ENCODE measurements at places on chromosomes 7 and 10.

DNA sequence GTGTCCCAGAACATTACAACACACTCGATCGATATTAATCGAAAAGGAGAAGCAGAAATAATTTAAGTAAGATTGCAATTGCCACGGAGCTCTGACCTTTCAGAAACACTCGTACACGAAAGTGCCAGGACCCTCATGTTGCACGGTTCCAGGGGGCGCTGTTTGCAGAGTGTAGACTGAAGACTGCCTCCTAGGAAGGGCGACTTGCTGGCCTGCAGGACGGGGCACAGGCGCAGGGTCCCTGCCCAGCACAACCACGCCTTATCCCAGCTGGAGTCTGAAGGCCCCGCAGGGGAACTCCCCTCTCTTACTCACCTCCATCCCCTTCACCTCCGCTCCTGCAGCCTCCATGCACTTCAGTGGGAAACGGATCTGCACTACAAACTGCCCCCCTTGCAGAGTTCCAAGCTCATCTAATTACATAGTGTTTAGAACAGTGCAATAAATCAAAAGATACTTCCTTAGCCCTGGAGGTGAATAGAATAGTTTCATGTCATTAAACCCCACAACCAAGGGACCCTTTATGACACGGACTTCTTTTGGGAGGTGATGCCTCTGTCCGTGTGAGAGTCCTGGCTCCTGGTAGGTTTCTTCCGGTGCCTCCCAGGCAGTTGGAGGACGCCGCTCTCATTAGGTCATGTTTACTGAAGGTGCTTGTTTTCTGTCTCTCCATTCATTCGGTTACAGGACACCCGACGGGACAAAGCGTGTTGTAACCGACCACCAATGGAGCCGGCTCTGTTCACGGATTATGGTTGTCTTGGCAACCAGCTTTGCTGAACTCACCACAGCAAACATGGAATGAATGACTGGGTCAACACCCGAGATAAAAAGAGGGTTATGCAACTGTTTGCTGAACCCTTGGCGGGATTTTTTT is 262.2 kb downstream of the BAMBI start:
- DNase-seq: no peak

DNA sequence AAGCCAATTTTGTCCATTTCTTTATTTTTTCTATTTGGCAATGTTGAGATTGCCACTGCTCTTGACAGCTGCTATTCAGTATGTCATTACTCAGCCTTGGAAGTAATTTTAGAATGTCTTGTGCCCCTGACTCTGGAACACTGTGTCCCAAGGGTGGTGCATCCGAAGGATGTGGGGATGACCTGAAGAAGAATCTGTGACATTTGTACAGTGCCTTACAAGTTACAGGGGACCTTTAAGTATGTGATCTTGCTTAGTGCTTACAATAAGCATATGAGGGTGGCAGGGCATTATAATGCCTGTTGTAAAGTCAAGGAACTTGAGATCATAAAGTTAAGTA is 239.5 kb downstream of the REEP3 start:
- no peak for DNase-seq

DNA sequence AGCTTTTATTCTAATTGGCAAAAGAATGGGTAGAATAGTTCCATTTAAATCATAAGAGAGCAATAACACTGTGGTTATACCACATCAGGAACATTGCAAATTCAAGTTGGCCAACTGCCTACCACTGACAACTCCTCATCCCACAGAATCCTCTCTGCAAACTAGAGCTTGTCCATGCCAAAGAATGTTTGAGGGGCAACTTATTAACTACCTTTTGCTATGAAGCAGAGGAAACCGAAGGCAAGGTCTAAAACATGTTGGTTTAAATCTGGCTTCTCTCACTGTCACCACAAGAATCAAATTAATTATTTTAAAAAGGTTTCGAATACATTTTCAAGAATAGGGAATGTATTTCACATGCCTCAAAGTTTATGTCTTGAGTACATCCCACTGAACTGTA is 36.0 kb downstream of the RHOBTB1 start:
- no peak for DNase-seq

GRCh38 chr7:144787127-144787526 is 48.7 kb downstream of the TPK1 start:
- no peak for DNase-seq

DNA sequence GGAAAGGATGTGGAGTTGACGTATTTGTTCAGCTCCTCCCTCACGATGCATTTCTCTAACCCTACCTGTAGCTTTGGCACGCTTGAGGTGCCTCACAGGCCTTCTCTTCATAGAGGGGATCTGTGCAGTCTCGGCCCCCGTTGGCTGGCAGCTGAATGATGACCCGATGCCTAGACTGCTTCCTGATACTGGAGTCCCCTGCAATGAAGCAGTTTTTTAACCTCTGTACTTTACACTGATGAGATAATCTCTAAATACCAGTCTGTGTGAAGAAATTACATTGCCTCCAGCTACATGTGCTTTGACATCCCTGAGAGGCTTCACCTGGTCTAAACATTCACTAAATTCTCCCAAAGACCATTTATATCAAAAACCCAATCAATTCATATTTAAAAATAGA is 370.1 kb downstream of the THSD7A start:
- DNase-seq: no peak

DNA sequence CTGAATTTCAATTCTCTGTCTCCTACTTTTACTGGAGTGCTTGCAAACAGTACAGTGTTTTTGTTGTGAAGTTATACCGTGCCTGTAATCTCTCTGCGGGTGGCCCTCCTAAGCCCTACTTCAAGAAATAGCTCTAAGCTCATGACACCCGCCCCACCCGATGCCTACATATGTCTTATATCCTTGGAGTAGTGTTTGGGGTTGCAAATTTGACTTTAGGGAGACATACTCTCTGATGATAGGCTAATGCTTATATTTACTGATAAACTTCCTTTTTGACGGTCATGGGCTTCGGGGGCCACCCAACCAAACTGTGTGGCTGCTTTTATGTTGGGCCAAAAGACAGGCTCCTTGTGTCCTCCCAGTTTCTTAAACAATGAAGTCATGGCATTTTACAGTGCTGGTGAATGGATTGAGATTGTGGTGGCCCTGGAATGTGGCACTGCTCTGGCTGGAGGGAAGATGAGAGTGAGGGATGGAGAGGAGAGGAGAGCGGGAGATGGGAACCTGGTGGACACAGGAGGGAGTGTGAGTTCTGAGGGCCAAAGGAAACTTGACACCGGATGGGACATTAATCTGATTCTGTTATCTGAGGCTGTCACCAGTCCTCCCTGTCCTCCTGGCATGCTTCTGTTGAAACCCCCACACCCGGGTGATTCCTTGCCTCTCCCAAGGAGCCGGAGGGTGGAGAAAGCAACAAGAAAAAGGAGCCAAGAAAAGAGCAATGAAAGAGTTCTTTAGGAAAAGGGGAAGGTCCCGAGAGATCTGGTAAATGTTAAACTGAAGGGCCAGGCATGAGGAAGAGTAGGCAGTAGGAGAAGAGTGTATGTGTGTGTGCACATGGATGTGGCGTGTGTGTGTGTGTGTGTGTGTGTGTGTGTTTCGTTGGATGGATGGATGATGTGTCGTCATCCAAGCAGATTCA is 113.3 kb downstream of the TCF7L2 start:
- DNase-seq: no peak

GRCh38 chr7:289756-290553 is at the start of gene FOXL3:
Gene FOXL3, plus strand, starts transcription at chr7:290170. Its CDS starts 0 bp downstream, at chr7:290170.
- DNase-seq: no peak

GRCh38 chr10:10798102-10798863 is 219.4 kb upstream of the CELF2 start:
- no peak for DNase-seq

- no peak for DNase-seq
These were observed 388 bp downstream of the ECD start for GRCh38 chr10:73167458-73167782.

DNA sequence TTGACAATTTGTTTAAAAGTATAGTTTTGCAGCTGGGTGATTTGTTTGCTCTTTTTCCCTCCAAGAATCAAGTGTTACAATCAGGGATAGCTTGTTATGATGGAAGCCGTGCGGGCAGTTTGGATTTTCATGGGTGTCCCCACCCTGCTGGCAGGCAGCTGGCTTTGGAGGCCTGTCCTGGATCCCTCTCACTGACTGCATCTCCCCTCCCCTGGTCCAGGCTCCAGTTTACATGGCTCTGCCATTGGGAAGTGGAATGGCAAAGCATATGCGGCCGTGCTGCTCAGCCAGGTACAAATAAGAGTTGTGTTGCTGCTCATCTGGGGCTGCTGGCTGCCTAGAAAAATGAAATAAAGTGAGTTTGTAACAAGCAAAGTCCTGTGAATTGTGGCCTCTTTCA is 76.0 kb downstream of the CXCL12 start:
- DNase-seq: no peak

- DNase-seq: no peak
These were observed 25.1 kb downstream of the TBXAS1 start for GRCh38 chr7:139854124-139854511.

DNA sequence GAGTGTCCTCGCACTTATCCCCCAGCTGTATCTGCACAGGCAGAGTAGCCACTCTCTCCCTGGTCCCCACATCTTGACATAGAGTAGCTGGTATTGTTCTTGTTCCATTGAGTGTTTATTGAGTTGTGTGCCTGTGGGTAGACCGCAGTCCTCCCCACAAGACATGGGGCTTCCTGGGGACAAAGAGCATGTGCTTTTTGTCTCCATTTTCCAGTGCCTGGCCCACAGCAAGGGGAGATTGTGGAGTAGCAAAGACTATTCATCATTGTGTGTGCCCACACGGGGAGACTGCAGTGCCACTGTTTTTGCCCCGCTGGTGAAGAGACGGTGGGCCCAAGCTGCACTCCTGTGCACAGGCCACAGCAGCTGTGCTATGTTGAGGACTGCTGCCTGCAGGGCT is 63.5 kb downstream of the FRMPD2 start:
- DNase-seq: no peak

GRCh38 chr7:6315746-6316145 is 43.3 kb upstream of the CYTH3 start:
- peak; percentile 97 for DNase-seq

- DNase-seq: no peak
These were observed 37.8 kb downstream of the HERPUD2 start for GRCh38 chr7:35657125-35657524.

DNA sequence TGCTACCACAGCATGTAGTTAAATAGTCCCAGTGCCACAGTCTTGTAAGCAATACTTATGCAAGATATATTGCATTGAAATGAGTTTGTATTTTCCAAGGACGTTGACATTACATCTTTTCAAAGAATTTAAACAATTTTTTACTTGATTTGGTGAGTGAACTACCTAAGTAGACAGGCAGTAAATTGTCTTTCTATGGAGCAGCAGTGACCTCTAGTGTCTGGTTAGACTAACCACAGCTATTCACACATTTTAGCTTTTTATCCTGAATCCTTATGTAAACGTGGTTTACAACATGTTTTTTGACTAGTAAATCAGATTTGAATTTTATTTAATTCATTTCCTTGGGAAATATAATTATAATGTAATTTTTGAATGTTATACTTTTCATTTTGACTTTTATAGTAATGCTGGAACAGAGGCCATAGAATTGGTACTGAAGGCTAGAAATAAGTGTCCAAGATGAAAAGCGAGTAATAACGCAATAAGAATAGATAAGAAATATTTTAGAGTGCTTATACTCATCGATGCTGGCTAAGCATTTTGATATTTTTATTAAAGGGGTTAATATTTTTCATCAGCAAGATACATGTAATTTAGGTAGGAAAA is 5.6 kb downstream of the LRRTM3 start:
- peak; percentile 57 for DNase-seq

GRCh38 chr10:49083261-49083660 is 32.1 kb downstream of the VSTM4 start:
- DNase-seq: no peak

DNA sequence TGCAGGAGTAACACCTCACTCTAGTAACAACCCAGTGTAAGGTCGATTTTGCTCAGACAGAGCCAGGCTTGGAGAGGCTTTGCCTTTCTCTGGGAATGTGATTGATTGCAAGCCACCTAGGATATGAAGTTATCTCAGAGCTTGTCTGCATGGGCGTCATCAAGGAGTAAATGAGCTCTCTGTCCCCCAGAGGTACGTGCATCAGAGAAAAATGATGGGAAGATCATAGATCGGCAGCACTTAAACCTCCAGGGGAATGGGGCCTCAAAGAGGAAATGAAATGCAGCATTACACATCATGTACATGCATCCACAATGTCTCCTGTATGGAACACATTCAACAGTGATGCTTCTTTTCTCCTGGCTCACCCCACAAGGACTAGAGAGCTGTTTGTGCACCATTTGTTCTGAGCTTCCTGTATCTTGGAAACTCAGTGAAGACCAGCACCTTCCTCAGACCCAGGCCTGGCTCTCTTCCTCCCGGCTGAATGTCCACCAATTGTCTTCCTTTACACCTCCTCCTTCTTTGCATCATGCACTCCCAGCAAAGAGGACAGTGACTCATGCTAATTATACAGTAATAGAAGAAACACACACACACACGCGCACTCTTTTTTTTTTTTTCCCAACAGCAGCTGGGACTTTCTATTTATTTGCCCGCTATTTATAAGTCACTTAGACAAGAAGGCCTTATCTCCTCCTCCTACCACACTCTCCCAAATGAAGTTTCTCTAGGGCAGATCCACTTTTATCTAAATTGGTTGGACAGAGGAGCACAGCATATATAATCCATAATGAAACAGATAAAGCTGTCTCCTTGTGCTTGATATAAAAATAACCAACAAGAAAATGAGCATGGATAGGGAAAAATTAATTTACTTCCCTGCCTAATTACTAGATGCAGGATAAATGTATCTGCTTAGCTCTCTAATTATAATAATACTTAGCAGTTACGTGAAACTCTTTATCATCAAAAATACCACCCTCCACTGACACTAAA is 990.7 kb downstream of the CCSER2 start:
- DNase-seq: no peak

DNA sequence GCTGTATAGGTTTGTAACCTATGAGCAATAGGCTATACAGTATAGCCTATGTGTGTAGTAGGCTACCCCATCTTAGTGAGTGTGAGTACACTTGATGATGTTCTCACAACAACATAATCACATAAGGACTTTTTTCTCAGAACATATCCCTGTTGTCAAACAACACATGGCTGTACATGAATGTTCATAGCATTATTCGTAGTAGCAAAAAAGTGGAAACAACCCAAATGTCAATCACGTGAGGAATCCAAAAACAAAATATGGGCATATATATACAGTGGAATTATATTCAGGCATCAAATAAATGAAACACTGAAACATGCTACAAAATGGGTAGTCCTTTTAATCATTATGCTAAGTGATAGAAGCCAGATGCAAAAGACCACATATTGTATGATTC is 31.1 kb downstream of the CCDC172 start:
- no peak for DNase-seq
